ENCODE measurements at places on chromosomes 11 and 22. TPM values are rescaled to one million over a fixed set of nuclear protein-coding genes. Genes with fewer than 3 reads are reported as not detected.

- no peak for DNase-seq
- no peaks in the 10 kb centered on the region for H3K36me3 ChIP-seq
- no peaks in the 10 kb centered on the region for H3K4me1 ChIP-seq
- no peaks in the 10 kb centered on the region for H3K27me3 ChIP-seq
- H3K4me3 ChIP-seq, result no peak overlapping the region
These were observed 109.1 kb upstream of the TIMP3 start for GRCh38 chr22:32692371-32692770.

- peaks cover 49% of the 10 kb centered on the region for H3K27me3 ChIP-seq
- DNase-seq, result no peak
- H3K36me3 ChIP-seq, result no peaks in the 10 kb centered on the region
- H3K4me1 ChIP-seq, result no peaks in the 10 kb centered on the region
- H3K4me3 ChIP-seq, result no peak overlapping the region
These were observed 22.7 kb upstream of the OR52M1 start for GRCh38 chr11:4522339-4522738.

DNA sequence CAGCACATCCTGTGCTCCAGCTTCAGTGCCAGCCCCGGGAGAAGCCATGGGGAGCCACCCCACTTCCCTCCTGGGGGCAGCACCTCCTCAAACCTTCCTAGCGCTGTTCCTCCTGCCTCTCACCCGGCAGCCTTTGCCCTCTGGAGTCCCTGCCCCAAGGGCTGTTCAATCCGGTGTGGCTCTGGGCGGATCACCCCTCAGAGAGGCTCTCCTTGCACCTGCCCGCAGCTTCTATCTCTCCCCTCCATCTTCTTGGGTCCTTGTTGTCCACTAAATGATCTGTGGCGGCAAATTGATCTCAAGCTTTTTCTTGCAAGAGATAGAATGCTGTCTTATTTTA, 18.1 kb upstream of the CDKN1C start:
- H3K36me3 ChIP-seq, result no peaks in the 10 kb centered on the region
- DNase-seq, result no peak
- H3K27ac ChIP-seq, result no peak overlapping the region
- peaks cover 55% of the 10 kb centered on the region for H3K27me3 ChIP-seq

The OR52I1 gene
- not detected for total RNA-seq

The TBX10 gene
- 0.14 TPM for total RNA-seq

- H3K4me1 ChIP-seq, result peaks cover 84% of the 10 kb centered on the region
- H3K27me3 ChIP-seq, result no peaks in the 10 kb centered on the region
- no peak overlapping the region for H3K4me3 ChIP-seq
- DNase-seq, result no peak
- no peak overlapping the region for H3K27ac ChIP-seq
- peaks cover 2% of the 10 kb centered on the region for H3K36me3 ChIP-seq
These were observed 59.5 kb downstream of the TNRC6B start for GRCh38 chr22:40237241-40237640.

The TMEM45B gene
- total RNA-seq, result not detected

The SCGB1C1 gene
- total RNA-seq, result not detected

The MS4A15 gene
- total RNA-seq, result not detected

Data from left ventricle myocardium inferior (tissue), 1 donor.